ENCODE measurements at places on chromosomes 7 and 10.

GRCh38 chr7:137625197-137625596 is 221.6 kb downstream of the DGKI start:
- no peak for DNase-seq

DNA sequence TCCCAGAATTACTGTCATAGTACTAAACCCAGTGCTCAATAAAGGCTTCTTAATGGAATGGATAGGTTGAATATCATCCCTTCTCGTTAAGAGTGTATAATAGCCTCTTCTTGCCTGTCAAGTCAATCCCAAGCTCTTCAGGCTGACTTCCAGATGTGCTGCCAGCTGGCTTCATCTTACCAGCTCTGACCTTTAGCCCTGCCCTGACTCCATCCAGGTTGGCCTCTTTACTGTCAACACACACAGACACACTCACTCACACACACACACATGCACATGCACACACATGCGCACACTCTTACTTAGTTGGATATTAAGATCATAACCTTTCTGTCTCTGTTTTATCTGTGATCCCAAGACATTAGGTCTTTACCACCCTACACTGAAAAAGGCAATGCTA is 49.1 kb downstream of the ASB4 start:
- no peak for DNase-seq

GRCh38 chr7:101363734-101364374 is 1.2 kb downstream of the COL26A1 start:
- peak; percentile 19 for DNase-seq

GRCh38 chr10:12848439-12849173 is 152.9 kb downstream of the CCDC3 start:
- DNase-seq: no peak

- DNase-seq: no peak
These were observed 26.4 kb downstream of the CHST15 start for GRCh38 chr10:124066781-124067714.

DNA sequence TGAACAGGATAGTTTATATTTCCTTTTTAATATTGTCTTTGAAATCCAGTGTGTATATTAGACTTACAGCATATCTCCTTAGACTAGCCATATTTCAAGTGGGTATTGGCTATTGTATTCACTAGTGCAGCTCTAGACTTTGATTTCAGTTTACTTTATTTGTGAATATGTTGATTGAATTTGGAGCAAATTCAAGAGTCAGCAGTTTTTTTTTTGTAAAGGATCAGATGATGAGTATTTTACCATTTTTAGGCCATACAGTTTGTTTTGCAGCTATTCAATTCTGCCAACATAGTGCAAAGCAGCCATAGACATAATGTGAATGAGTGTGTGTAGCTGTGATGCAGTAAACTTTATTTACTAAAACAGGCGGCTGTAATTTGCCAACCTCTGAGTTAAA is 4.6 kb downstream of the STK31 start:
- no peak for DNase-seq

DNA sequence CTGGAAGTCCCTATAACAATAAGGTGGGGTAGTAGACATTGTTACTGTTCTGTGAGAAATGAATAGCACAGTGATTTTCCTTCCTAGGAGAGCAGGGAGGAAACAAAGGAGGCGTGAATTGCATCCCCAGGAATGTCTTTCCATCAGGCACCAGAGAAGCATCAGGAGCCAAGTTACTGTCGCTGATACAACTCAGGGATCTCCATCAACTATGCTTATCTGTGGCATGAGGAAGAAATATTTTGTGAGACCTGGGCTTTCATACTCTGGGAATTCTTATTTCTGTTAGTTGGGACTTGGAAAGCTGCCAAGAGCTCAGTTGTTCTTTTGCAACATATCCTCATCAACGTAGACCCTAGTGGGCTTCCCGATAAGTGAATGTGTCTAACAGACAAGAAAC is 622.3 kb downstream of the SUGCT start:
- DNase-seq: no peak

DNA sequence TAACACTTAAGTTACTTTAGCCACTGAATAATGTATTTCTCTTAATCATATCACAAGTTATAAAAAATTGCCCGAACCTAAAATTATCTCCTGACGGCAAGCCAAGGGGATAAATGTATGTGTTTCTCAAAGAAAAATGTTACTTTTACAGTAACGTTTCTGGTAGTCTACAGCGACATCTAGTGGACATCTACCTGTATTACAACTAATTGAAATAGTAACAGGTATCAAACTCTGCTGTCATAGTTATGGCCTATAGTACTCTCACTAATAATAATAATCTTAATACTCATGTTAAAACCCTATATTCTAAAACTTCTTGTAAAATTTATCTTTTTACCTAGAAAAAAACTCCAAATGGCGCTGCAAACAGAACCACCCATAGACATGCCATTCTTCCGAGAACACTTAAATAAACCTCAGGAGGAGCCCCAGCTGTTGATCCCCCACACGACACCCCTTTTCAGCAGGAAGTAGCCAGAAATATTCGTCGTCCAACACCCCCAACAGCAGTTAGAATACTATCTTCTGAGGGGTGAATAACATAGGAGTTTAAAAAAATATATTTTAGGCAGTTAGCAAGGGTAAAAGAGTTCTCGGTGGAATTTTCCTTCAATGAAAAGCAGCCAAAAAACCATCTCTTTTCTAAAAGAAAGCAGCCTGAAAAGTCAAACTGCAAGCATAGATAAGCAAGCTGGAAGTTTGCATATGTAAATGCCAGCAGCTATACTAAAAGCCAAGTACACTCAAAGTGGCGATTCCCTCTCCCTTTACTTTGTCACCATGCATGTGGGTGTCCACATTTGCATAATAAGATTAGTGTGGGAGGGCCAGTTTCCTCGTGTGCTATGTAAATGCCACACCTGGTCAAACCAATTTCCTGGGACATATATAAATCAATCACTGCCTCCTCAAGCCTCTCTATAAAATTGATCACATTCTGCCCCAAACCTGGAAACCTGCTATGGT is 40.5 kb upstream of the ZNF107 start:
- no peak for DNase-seq

GRCh38 chr10:29482591-29483431 is 152.0 kb downstream of the SVIL start:
- DNase-seq: no peak

DNA sequence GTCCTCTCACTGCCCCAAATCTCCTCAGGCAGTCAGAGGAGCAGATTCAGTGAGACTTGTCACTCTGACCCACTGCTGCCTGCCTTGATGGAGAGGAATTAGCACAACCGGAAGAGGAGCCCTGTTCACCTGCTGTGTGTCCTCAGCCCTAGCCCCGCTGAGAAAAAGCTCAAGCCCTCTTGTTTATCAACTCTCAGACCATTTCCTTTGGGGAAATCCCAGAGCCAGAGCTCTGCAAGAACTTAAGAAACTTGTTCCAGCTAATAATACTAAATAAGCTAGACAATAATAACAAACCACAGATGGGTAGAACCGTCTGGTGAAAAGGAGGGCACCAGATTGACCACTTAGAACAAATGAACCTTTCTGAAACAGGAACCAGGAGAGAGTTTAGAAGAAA is 37.7 kb upstream of the ITGB1 start:
- no peak for DNase-seq

- DNase-seq: no peak
These were observed 987.9 kb downstream of the KCNMA1 start for GRCh38 chr10:76649723-76650127.

GRCh38 chr7:100127866-100128636 is 1.3 kb downstream of the MBLAC1 start:
- no peak for DNase-seq

- no peak for DNase-seq
These were observed 253.2 kb downstream of the POLR1F start for GRCh38 chr7:19455623-19456022.

DNA sequence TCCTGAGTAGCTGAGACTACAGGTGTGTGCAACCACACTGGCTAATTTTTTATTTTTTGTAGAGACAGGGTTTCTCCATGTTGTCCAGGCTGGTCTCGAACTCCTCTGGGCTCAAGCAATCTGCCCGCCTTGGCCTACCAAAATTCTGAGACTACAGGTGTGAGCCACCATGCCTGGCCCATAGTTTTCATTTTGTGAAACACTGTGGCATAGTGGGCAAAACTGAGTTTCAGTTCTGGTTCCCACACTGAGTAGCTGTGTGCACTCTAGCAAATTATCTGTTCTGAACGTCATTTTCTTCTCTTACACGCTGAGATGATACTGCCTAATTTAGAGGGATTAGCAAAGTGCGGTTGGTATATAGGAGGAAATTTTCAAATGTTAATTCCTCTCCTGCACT is 13.5 kb downstream of the ATP5MK start:
- no peak for DNase-seq

GRCh38 chr7:47474937-47475879 is 106.7 kb downstream of the TNS3 start:
- DNase-seq: no peak

DNA sequence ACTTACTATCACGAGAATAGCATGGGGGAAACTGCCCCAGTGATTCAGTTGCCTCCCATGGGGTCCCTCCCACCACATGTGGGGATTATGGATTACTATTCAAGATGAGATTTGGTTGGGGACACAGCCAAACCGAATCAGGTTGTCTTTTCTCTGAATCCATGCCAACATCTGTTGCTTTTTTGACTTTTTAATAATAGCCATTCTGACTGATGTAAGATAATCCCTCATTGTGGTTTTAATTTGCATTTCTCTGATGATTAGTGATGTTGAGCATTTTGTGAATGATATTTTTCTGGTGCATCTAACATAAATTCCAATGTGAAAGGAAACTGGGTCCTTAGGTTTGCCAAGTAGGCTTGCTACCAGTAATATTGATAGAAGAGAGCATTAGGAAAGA is 69.0 kb upstream of the ARHGAP21 start:
- DNase-seq: no peak

- DNase-seq: no peak
These were observed 8.1 kb downstream of the TRPV5 start for GRCh38 chr7:142925413-142925812.

DNA sequence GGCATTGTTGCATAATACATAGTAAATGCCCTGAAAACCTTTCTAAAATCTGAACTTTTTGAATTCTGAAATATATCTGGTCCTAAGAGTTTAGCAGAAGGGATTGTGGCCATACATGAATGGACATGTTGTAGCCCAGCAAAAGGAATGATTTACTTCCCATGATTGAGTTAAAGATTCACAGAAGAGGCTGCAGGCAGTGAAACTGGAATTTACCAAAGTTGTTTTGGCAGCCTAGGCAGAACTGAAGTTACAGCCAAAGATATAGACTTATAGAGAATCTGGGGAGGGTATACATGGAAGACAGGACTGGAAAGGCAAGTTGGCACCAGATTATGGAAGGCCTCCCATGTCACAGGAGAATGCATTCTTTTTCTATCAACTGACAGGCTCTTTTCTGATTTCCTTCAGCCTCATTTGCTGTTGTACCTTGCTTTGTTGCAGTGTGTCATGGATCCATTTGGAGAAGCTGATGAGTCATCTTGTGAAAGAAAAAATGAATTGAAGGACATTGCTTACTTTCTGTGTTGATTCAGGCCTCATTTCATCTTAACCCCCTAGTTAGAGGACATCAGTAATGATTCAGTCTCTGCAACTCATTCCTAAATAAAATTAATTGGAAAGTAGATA is 356.2 kb upstream of the LRGUK start:
- no peak for DNase-seq

DNA sequence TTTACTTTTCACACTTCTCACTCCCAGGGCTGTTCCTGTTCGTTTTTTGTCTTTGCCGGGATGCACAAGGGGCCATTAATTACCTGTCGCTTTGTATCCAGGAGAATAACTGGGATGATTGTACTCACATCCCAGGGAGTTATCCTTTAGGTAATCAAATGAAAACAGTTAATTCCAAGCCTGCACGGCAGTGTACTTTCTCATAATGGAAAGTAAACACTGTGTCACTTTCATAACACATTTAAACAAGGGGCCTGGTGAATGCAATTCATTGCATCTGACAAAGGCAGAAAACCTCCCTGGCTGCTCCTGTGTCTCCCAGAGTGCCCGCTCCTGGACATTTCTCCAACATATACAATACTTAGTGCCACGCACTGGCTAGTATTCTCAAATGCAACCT is 138.7 kb upstream of the CELF2 start:
- DNase-seq: no peak

GRCh38 chr7:75572814-75573213 is 80.7 kb downstream of the SPDYE5 start:
- DNase-seq: peak; percentile 43

GRCh38 chr10:133464582-133465031 is 10.9 kb downstream of the SCART1 start:
- no peak for DNase-seq

- DNase-seq: no peak
These were observed 12.9 kb downstream of the C10orf67 start for GRCh38 chr10:23331567-23332301.

GRCh38 chr10:3233486-3233990 is 61.0 kb upstream of the PITRM1 start:
- DNase-seq: no peak

DNA sequence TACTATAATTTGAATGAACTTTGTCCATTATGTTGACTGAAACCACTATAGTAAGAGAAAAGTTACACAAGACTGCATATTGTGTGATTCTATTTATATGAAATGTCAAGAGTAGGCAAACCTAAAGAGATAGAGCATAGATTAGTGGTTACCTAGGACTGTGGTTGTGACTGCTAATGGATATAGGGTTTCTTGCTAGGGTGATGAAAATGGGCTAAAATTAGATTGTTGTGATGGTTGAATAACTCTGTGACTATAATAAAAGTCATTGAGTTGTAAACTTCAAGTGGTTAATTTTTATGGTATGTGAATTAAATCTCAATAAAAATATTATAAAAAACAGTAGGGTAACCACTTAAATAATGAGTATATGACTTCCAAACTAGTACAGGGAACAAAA is 142.9 kb upstream of the AHR start:
- no peak for DNase-seq

GRCh38 chr10:107163881-107164861 is at the start of gene SORCS1:
TSS of gene SORCS1 (minus strand) at chr10:107164706.
- no peak for DNase-seq

GRCh38 chr10:114795039-114795438 is 26.5 kb upstream of the FHIP2A start:
- DNase-seq: no peak

DNA sequence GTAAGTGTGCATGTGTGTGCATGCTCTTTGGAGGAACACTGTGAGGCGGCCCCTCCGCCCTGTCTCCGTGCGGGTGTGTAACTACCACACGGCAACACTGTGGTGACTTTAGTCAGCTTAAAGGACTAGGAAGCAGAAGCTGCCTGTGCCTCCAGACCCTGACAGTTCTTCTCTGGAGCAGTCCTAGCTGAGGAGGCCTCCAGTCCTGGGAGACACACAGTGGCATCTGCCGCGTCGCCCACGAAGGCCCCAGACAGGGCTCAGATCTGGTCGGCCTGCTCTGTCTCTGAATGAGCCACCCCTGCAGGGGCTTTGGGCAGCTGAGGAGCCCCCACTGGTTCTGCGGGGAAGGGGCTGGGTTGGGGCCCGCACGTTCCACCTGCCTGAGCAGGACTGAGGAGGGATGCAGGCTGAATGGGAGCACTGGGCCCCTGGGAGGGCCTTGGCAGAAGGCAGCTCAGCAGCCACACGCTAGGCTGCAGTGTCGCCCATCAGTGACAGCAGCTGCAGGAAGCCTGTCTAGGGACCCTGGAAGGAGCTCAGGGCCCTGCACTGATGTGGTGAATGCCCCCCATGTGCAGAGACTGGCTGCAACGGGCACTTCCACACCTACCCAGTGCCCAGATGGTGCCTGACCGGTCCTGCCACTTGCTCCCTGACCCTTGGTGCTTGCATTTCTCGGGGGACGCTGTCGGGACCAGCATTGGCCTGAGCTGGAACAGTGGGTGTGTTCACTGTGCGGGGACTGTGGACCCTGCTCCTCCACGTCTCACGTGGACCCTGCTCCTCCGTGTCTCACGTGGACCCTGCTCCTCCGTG is 27.3 kb upstream of the KNDC1 start:
- no peak for DNase-seq

All from nucleus accumbens (tissue), 56 donors.